Left kidney (tissue), 8 donors: ENCODE measurements at places on chromosomes 5 and 9. TPM values are rescaled to one million over a fixed set of nuclear protein-coding genes. Genes with fewer than 3 reads are reported as not detected.

Gene MEIKIN
- polyA plus RNA-seq = not detected

Gene IGIP
- polyA plus RNA-seq = 8.0 TPM

Gene CCDC183
- 5.5 TPM for polyA plus RNA-seq

Gene MORN5
- 1.9 TPM for polyA plus RNA-seq

Gene NSG2
- polyA plus RNA-seq = 0.35 TPM

Gene C9orf50
- polyA plus RNA-seq = 0.30 TPM

Gene TCERG1
- polyA plus RNA-seq = 184 TPM

Gene TLE1
- 65.4 TPM for polyA plus RNA-seq

Gene KLF9
- polyA plus RNA-seq = 8.7 TPM

Gene CDC25C
- 11.7 TPM for polyA plus RNA-seq

Gene SLC22A4
- polyA plus RNA-seq = 7.6 TPM

Gene CNOT8
- 85.9 TPM for polyA plus RNA-seq

Gene FST
- polyA plus RNA-seq = 34.1 TPM

Gene CBY3
- polyA plus RNA-seq = 0.30 TPM

Gene SV2C
- 0.08 TPM for polyA plus RNA-seq

Gene NUTM2G
- 1.1 TPM for polyA plus RNA-seq

Gene GTF2H2C
- polyA plus RNA-seq = 66.8 TPM

Gene DNAI1
- polyA plus RNA-seq = 3.0 TPM

Gene FBN2
- 101 TPM for polyA plus RNA-seq

Gene PCDHB4
- polyA plus RNA-seq = 1.9 TPM

Gene APBA1
- 17.9 TPM for polyA plus RNA-seq

Gene DBN1
- 175 TPM for polyA plus RNA-seq

Gene DND1
- 0.35 TPM for polyA plus RNA-seq

Gene HAPLN1
- polyA plus RNA-seq = 9.7 TPM

Gene RNF180
- 12.5 TPM for polyA plus RNA-seq

Gene TIMD4
- 0.68 TPM for polyA plus RNA-seq

Gene SLC6A18
- 0.53 TPM for polyA plus RNA-seq

Gene OTP
- polyA plus RNA-seq = not detected

Gene IFNA17
- not detected for polyA plus RNA-seq

Gene SPATA6L
- 5.3 TPM for polyA plus RNA-seq

Gene NPDC1
- polyA plus RNA-seq = 18.4 TPM

Gene PRELID2
- 9.8 TPM for polyA plus RNA-seq

Gene STPG3
- 1.5 TPM for polyA plus RNA-seq

Gene IL4
- polyA plus RNA-seq = 0.57 TPM

Gene OTULINL
- polyA plus RNA-seq = 10.9 TPM

Gene DAPK1
- 92.1 TPM for polyA plus RNA-seq

Gene ENTPD8
- polyA plus RNA-seq = 0.33 TPM

Gene FBLL1
- polyA plus RNA-seq = 0.48 TPM
